ENCODE measurements at places on chromosomes 3 and 15.

DNA sequence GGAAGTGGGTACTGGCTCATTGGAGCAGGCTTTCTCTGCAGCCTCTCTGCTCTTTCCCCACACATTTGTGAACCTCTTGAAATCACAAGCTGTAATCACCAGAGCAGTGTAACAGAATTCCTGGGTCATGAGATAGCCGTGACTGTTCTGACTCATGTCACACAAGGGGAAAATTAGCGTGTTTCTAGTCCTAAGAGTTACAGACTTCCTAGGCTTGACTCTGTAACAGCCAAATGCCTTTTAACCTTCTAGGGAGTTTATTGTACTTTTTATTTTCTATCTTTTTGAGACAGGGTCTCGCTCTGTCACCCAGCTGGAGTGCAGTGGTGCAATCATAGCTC, 54.7 kb upstream of the TRAK1 start:
- DNase-seq = no peak

GRCh38 chr3:159964166-159964973, 24.3 kb upstream of the IL12A start:
- DNase-seq = no peak

GRCh38 chr3:183619624-183620251, 15.7 kb upstream of the KLHL24 start:
- DNase-seq = no peak

GRCh38 chr15:27483124-27483523, 512.1 kb downstream of the GABRG3 start:
- no peak for DNase-seq

DNA sequence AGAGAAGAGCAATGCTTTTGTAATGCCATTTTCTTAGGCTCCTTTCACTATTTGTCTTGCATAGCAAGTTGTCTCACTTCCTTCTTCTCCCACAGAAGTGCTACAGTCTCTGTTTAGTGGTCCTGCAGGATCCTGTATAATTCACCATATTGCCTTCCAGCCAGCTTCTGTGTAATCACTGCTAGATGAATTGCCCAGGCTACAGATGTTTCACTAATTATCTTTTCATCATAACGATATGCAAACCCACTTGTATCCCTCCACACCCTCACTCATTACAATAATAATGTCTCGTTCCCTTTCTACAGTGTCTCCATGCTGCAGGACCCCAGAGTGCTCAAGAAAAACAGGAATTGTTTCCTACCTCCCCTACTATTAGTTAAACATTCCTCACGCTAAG, 402.9 kb downstream of the TBL1XR1 start:
- DNase-seq = no peak
